GM13977 (cell line): ENCODE measurements at places on chromosomes 1 and 21.
A peak's percentile ranks its signal among the peaks of the same experiment; 100 is the strongest.

- no peak for DNase-seq
Measured at GRCh38 chr1:113140176-113140575, 67.2 kb downstream of the LRIG2 start.

DNA sequence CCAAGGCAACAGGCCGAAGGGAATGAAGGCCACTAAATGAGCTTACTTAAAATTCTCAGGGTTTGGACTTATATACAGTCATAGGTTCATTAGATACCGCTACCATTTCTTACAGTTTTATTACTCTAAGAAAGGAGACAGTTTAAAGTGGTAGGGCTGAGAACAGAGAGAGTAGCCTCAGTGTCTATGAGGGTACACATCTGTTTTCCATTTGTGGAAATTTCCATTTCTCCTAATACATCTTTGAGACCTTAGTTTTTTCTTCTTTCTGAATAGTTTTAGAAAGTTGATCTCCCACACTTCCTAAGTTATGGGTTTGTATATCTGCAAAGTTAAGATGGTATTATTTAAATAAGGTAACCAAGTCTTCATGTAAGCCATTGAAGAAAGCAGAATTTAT is 1279.1 kb downstream of the NCAM2 start:
- no peak for DNase-seq

- DNase-seq: peak; percentile 88
Measured at GRCh38 chr1:234772345-234773147, 162.6 kb upstream of the IRF2BP2 start.

- no peak for DNase-seq
Measured at GRCh38 chr21:35340273-35340672, 291.2 kb upstream of the RUNX1 start.

DNA sequence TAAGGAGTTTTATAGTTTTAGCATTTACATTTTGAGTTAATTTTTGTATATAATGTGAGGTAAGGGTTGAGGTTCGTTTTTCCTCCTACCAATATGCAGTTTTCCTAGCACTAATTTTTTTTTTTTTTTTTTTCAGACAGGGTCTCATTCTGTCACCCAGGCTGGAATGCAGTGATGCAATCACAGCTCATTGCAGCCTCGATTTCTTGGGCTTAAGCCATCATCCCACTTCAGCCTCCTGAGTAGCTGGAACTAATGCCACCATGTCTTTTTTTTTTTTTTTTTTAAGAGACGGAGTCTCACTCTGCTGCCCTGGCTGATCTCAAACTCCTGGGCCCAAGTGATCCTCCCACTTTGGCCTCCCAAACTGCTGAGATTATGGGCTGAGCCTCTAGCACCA is 2.5 kb upstream of the UBASH3A start:
- no peak for DNase-seq

- DNase-seq: no peak
Measured at GRCh38 chr1:207444514-207445217, 9.5 kb upstream of the CR2 start.

GRCh38 chr1:162141281-162142054 is 72.0 kb downstream of the NOS1AP start:
- no peak for DNase-seq

GRCh38 chr1:226479474-226479873 is 69.1 kb upstream of the STUM start:
- DNase-seq: no peak

- DNase-seq: no peak
Measured at GRCh38 chr1:8384088-8384487, 66.2 kb downstream of the SLC45A1 start.

DNA sequence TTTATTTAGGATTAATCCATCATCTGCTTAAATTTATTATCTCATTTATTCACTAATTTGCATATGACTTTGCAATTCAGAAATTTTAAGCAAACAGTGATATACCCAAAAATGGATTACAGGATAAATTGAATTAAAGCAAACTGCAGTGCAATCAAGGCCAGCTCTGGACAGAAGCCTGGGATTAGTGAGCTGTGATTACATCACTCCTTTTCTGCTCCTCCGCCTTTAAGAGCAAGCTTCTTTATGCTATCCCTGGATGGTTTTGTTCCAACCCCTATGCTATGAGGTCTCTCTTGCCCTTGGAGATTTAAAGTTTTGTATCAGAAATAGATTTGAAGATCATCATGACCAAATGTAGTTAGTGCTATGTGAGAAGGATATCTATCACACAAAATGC is 32.6 kb downstream of the GPR52 start:
- no peak for DNase-seq

DNA sequence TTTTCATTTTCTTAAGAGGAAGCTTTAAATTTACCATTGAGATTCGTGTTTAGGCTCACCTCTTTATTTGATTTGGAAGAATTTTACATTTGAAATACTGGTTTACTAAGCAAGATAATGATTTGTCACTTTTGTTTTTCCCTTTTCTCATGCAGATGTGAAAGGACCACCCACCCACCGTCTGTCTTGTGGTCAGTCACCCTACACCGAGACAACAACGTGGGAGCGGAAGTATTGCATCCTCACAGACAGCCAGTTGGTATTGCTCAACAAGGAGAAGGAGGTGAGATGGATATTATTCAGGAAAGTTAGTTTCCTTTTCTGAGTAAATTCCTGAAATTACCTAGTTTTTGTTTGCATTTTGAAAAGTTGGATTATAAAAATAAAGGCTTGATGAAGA is 189.5 kb downstream of the RASAL2 start:
- no peak for DNase-seq

GRCh38 chr1:223695941-223696340 is 16.4 kb upstream of the CAPN2 start:
- no peak for DNase-seq

GRCh38 chr21:38898422-38899096 is 92.8 kb downstream of the ETS2 start:
- no peak for DNase-seq
